NCI-H2029 treated with DMSO at 0.1 percent for 48 hours (cell line): ENCODE measurements at places on chromosomes 3 and 15.

GRCh38 chr3:53242642-53243041, 13.2 kb downstream of the TKT start:
- no peak for DNase-seq

GRCh38 chr3:164155400-164155799, 922.9 kb downstream of the SI start:
- no peak for DNase-seq

DNA sequence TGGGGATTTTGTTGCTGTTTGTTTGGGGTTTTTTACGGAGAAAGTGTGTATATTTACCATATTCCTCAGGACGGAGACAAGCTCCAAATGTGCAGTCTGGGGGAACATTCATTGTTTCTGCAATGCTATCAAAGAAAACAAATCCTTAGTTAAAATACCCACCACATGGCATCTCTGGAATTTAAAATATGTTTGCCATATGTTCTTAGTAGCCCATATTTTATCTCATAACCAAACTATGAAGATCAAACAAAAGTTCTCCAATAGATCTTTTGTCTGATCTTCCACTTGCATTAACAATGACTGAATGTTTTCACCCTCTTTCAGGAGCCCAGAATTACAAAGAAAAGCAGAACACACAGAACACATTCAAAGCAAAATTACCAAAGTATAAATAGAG, 35.3 kb downstream of the EFHB start:
- no peak for DNase-seq

DNA sequence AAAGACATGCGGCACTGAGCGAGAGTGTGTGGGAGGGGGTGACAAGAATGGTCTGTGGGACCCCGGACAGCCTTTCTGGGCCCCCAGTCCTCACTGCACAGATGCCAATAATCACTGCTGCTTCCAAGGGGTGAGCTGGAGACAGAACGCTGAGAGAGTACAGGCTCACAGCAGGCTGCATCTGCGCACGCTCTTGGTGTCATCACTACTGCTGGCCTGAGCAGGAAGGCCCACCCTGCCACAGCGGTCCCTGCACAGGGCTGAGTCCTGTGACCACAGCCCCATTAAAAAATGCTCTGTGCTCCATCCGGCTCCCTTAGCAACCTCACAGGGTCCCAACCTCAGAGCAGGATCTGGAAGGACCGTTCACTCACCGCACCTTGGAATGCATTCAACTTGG, 205.5 kb upstream of the NSMCE3 start:
- no peak for DNase-seq

DNA sequence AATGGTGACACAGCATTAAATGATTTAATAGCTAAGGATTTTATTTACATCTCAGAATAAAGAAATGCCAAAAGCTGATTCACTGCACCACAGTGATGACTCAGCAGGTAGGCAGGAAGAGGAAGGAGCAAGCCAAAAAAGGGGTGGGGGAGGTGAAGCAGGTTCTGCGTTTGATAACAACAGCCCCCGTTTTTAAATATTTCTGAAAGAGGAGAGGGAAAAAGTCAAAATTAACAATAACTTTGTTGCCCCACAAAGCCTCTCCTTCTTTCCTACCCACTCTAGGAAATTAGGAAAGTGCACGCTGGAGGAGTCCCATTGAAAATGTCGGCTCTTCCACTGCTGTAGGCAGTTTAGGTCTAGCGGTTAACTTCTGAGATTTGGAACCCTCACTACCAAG, 9.9 kb upstream of the CCDC54 start:
- DNase-seq = no peak

- DNase-seq = no peak
Measured at GRCh38 chr15:67186688-67187087, 67.8 kb downstream of the AAGAB start.

DNA sequence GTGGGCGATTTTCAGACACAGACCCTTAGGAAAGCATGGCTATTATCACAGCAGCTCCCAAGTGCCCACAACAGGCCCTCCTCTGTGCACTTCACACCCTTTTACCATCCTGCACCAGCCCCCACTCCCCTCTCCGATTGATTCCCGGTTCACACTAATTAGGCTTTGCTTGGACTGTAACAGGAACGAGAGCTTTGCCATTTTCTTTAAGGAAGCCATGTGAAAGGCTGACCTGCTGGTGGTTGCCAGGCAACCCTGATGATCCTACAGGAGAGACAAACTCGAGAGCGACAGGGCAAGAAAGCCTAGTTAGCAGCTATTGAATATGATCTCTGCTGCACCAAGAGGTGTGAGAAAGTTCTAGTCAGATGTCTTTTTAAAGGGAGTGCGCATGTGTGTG, 28.2 kb upstream of the DET1 start:
- no peak for DNase-seq

- no peak for DNase-seq
Measured at GRCh38 chr3:54698054-54698453, 229.8 kb downstream of the LRTM1 start.
